Effector memory CD4-positive, alpha-beta T cell (primary cell): ENCODE measurements at places on chromosomes 1 and 21.

DNA sequence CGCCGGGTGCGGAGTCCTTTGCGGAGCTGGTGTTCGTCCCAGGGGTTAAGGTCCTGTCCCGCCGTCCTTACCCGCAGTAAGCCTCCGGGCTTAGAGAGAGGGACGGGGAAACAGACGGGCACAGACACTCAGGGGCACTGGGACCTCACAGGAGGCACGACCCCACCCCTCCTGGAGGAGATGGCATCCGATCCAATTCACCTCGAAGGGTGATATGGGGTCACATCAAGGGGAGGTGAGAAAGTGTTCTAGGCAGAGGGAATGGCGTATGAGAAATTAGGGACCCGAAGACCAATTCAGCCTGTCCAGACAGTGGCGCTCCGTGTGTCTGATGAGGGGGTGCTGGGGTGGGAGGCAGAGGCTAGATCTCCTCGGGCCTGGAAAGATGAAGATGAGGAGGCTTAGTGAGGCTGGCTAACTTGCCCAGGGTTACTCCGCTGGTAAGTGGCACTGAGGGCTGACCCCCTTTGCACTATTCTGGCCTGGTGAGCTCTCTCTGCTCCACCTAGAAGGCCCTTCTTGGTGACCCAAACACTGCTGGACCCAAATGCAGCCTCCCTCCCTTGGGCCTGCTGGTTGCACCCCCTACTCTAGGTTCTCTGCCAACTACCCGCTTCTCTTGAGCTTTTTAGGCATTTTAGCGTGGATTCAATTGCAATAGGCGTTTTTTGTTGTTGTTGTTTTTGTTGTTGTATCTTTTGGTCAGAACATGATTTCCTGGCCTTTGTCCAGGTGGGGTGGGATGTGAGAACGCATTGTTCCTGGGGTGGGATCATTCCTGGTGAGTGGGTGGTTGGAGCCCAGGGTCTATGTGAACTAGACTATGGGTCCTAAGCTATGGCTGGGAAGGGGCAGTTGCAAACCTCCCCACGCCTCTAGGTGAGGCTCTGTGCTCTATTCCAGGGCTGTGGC, 12.3 kb downstream of the BTBD19 start:
- no peaks in the 10 kb centered on the region for H3K27me3 ChIP-seq
- peak overlapping the region; percentile 62 for H3K4me3 ChIP-seq
- no peaks in the 10 kb centered on the region for H3K36me3 ChIP-seq
- peaks cover 6% of the 10 kb centered on the region for H3K4me1 ChIP-seq
- no peak for DNase-seq

- no peak overlapping the region for H3K4me3 ChIP-seq
- H3K36me3 ChIP-seq: peaks cover 38% of the 10 kb centered on the region
- H3K4me1 ChIP-seq: no peaks in the 10 kb centered on the region
- no peak overlapping the region for H3K27ac ChIP-seq
Observed at GRCh38 chr1:31259746-31260145, 20.1 kb upstream of the NKAIN1 start.

- no peaks in the 10 kb centered on the region for H3K27me3 ChIP-seq
- no peak overlapping the region for H3K27ac ChIP-seq
- peaks cover 12% of the 10 kb centered on the region for H3K4me1 ChIP-seq
- no peak overlapping the region for H3K4me3 ChIP-seq
- no peak for DNase-seq
Observed at GRCh38 chr1:207336559-207337467, 15.3 kb downstream of the CD55 start.

- no peak for DNase-seq
- H3K27me3 ChIP-seq: no peaks in the 10 kb centered on the region
- no peak overlapping the region for H3K4me3 ChIP-seq
- H3K27ac ChIP-seq: no peak overlapping the region
- no peaks in the 10 kb centered on the region for H3K4me1 ChIP-seq
Observed at GRCh38 chr21:18334066-18334465, 69.5 kb downstream of the TMPRSS15 start.

- no peak for DNase-seq
- H3K27me3 ChIP-seq: no peaks in the 10 kb centered on the region
- H3K4me3 ChIP-seq: no peak overlapping the region
- peaks cover 6% of the 10 kb centered on the region for H3K4me1 ChIP-seq
- no peak overlapping the region for H3K27ac ChIP-seq
Observed at GRCh38 chr1:172719694-172720138, 60.8 kb downstream of the FASLG start.

GRCh38 chr1:233459968-233460367, 132.4 kb downstream of the MAP3K21 start:
- DNase-seq: no peak
- H3K36me3 ChIP-seq: no peaks in the 10 kb centered on the region
- H3K27ac ChIP-seq: no peak overlapping the region
- no peaks in the 10 kb centered on the region for H3K27me3 ChIP-seq
- H3K4me1 ChIP-seq: no peaks in the 10 kb centered on the region

DNA sequence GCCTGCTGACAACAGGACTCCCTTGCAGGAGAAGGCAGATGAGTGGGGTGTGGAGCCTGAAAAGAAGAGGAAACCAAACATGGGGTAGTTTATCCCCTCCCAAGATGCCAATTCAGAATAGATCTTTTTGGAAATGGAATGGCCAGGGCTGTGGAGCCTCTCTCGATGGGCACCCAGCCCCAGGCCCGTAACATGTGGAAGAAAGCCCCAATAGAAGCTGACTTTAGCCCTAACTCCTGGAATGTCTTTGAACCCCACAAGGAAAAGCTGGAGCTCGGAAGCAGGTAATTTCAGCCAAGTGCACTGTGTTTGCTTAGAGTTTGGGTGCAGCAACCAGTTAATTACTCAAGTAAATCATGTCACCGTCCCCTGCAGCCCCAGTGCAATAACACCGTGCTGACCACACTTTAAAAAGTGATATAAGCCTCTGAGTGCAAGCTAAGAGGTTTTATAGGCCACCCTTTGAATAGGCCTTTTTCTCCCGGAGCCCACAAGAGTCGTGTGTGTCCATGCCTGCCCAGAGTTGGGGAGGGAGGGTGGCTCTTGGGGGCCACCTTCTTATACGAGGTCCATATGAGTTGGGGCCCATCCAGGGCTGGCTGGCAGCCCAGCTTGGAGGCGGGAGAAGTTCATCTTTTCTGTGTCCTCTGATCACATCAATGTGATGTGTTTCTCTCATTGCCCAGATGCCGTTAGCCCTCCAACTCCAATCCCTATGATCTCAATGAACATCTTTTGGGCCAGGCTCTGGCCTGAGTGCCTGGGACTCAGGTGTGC, 153.2 kb downstream of the TRABD2B start:
- H3K27ac ChIP-seq: no peak overlapping the region
- no peaks in the 10 kb centered on the region for H3K4me1 ChIP-seq
- DNase-seq: no peak
- no peak overlapping the region for H3K4me3 ChIP-seq

- peaks cover 4% of the 10 kb centered on the region for H3K4me1 ChIP-seq
- H3K27me3 ChIP-seq: no peaks in the 10 kb centered on the region
- H3K4me3 ChIP-seq: no peak overlapping the region
- H3K27ac ChIP-seq: no peak overlapping the region
Observed at GRCh38 chr1:159775716-159776115, 5.0 kb upstream of the DUSP23 start.

GRCh38 chr1:101290119-101290921, 53.5 kb downstream of the S1PR1 start:
- peak overlapping the region; percentile 31 for H3K27ac ChIP-seq
- H3K27me3 ChIP-seq: no peaks in the 10 kb centered on the region
- no peaks in the 10 kb centered on the region for H3K36me3 ChIP-seq
- DNase-seq: no peak
- no peak overlapping the region for H3K4me3 ChIP-seq

DNA sequence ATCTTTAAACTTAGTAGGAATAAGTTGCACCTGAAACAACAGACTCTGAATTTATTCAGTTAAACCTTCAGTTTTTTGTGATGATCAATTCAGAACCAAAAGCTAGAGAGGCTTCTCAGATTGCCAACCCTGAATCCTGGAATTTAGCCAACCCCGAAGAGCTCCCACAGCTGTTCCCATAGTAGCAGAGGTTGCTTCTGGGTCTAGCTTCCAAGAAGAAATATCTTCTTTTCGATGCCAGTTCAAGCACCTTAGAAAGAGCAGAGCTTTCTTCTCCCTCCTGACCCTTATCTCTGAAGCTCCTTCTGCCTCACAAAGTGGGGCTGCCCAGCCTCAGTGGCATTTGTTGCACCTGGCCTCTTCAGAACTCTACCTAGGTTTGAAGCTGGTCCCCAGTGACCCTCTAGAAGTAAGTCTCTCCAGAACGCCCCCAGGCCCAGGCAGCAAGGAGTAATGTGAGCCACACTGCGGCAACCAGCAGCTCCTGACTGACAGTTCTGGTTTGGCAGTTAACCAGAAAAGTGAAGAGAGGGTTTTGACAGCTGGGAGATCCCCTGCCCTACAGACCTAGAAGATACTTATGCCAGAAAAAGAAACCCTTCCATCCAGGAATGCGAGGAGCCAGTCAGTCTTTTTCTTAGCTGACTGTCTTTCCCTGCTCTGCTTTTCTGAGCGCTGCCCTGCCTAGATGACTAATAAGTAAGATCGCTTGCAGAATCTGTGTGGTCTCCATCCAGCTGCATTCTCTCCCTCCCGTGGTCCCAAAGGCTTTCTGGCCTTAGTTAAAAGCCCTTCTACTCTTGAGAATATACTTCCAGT, 165.9 kb downstream of the ADGRL4 start:
- no peak for DNase-seq
- no peaks in the 10 kb centered on the region for H3K27me3 ChIP-seq
- no peaks in the 10 kb centered on the region for H3K36me3 ChIP-seq
- no peaks in the 10 kb centered on the region for H3K4me1 ChIP-seq
- no peak overlapping the region for H3K27ac ChIP-seq

DNA sequence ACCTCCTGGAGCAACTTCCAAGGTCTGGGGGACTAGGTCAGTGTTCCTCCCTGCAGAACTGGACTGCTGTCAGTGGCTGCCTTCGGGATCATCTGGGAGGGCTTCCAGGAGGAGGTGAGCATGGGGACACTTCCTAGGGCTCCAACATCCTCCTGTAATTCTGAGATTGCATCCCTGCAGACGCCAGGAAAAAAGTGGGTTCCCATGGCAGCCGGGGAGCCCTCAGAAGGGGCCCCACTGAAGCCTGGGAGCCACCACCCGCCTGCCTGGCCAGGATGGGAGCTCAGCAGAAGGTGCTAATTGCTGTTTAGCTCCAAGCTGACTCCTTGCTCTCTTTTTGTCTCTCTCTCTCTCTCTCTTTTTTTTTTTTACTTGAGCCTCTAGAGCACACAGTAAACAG, 16.1 kb upstream of the ARF1 start:
- DNase-seq: no peak
- no peak overlapping the region for H3K27ac ChIP-seq
- H3K36me3 ChIP-seq: no peaks in the 10 kb centered on the region
- H3K4me1 ChIP-seq: no peaks in the 10 kb centered on the region

- H3K4me3 ChIP-seq: no peak overlapping the region
- peaks cover 13% of the 10 kb centered on the region for H3K4me1 ChIP-seq
- H3K27me3 ChIP-seq: no peaks in the 10 kb centered on the region
- H3K27ac ChIP-seq: no peak overlapping the region
Observed at GRCh38 chr1:156291226-156292061, 4.0 kb downstream of the GLMP start.

- no peak overlapping the region for H3K27ac ChIP-seq
- H3K27me3 ChIP-seq: no peaks in the 10 kb centered on the region
- no peak for DNase-seq
- no peaks in the 10 kb centered on the region for H3K4me1 ChIP-seq
- no peaks in the 10 kb centered on the region for H3K36me3 ChIP-seq
Observed at GRCh38 chr1:182687361-182687760, 3.0 kb upstream of the RGS8 start.

DNA sequence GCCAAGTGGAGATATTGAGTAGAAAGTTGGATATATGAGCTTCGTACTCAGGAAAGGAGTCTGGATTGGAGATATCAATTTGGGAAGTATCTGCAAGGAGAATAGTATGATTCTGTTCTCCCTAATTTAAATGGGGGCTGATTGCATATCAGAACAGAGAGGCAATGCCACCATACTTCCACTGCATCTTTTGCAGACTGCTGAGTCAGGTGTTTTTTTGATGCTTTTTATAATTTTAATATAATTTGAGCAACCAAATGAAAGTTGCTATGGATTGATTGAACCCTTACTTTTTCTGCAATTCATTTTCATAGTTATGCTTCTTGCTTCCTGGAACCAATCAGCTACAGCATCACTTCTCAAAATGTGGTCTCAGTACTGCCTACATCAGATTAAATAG, 590.3 kb downstream of the USP25 start:
- no peak overlapping the region for H3K27ac ChIP-seq
- H3K36me3 ChIP-seq: no peaks in the 10 kb centered on the region
- no peak overlapping the region for H3K4me3 ChIP-seq
- no peak for DNase-seq

GRCh38 chr1:151907363-151908139, 1.8 kb downstream of the THEM4 start:
- H3K4me1 ChIP-seq: peaks cover 32% of the 10 kb centered on the region
- peak overlapping the region; percentile 13 for H3K27ac ChIP-seq
- H3K36me3 ChIP-seq: no peaks in the 10 kb centered on the region
- no peak overlapping the region for H3K4me3 ChIP-seq
- H3K27me3 ChIP-seq: no peaks in the 10 kb centered on the region

- H3K27ac ChIP-seq: peak overlapping the region; percentile 78
- H3K36me3 ChIP-seq: peaks cover 15% of the 10 kb centered on the region
- peak overlapping the region; percentile 78 for H3K4me3 ChIP-seq
- H3K4me1 ChIP-seq: peaks cover 20% of the 10 kb centered on the region
Observed at GRCh38 chr1:32071758-32072621, 749 bp upstream of the TMEM39B start.

- H3K27ac ChIP-seq: no peak overlapping the region
- no peak overlapping the region for H3K4me3 ChIP-seq
- no peaks in the 10 kb centered on the region for H3K4me1 ChIP-seq
Observed at GRCh38 chr1:7333620-7334019, 437.5 kb upstream of the VAMP3 start.

GRCh38 chr1:96782856-96783255, 61.3 kb downstream of the PTBP2 start:
- no peaks in the 10 kb centered on the region for H3K4me1 ChIP-seq
- H3K27ac ChIP-seq: no peak overlapping the region
- no peaks in the 10 kb centered on the region for H3K27me3 ChIP-seq
- peaks cover 23% of the 10 kb centered on the region for H3K36me3 ChIP-seq
- no peak for DNase-seq

DNA sequence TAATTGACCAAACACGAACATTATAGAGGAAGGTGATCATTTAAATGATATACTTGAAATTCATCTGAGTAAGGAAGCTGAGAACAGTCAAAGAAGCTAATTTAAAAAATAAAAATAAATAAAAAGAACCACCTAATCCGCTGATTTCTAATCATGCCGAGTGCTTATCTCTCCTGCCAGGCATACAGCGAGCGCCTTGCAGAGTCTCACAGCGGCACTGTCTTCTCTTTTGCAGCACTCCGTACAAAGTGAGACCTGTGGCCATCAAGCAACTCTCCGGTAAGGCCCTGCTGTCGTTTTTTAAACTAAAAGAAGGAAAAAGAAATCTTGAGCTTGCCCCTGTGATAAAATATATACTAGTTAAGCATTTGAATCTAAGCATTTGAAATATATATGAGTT, 45.3 kb downstream of the PDE9A start:
- no peaks in the 10 kb centered on the region for H3K27me3 ChIP-seq
- H3K27ac ChIP-seq: no peak overlapping the region
- H3K4me3 ChIP-seq: no peak overlapping the region
